Fibroblast of villous mesenchyme (primary cell): ENCODE measurements at places on chromosomes 6 and 20.
A peak's percentile ranks its signal among the peaks of the same experiment; 100 is the strongest.

DNA sequence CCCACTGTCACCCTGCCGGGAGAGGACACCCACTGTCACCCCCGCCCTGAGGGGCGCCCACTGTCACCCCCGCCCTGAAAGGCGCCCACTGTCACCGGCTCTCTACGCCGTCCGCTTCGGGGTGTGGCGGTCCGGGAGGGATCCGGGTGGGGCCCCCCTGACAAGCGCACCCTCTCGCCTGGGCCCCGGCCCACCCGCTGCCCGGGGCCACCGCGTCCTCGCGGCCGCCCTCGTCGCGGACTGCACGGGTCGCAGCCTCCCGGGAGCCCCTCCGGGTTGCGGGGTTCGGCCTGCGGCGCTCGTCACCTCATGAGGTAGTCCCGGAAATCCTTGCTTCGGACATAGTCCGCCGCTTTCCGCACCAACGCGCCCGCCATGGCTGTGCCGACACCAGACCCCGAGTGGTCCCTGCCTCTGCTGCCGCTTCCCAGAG is 224 bp downstream of the MPC1 start:
- DNase-seq: no peak

- DNase-seq: peak; percentile 39
Observed at GRCh38 chr6:34132486-34133185, 13.3 kb downstream of the GRM4 start.

GRCh38 chr6:35544769-35545361 is 32.2 kb upstream of the TULP1 start:
- no peak for DNase-seq

DNA sequence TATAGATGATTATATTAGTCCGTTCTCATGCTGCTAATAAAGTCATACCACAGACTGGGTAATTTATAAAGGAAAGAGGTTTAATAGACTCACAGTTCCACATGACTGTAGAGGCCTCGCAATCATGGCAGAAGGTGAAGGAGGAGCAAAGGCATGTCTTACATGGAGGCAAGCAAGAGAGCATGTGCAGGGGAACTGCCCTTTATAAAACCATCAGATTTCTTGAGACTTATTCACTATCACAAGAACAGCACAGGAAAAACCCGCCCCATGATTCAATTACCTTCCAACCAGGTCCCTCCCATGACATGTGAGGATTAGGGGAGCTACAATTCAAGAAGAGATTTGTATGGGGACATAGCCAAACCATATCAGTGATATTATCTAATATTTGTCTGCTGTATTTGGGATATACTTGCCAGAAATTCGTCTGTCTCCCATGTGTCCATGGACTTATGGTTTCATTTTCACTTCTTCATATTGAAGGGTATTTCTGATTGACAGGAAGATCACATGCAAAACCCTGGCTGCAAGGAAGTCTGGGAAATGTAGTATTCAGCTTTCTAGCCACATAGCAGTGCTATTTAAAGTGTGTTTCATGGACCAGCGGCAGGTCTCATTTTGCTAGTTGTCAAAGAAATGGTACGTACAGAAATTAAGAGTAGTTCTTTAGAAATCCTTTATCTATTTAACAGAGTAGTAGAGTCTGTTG is 50.5 kb upstream of the PAK5 start:
- DNase-seq: no peak

DNA sequence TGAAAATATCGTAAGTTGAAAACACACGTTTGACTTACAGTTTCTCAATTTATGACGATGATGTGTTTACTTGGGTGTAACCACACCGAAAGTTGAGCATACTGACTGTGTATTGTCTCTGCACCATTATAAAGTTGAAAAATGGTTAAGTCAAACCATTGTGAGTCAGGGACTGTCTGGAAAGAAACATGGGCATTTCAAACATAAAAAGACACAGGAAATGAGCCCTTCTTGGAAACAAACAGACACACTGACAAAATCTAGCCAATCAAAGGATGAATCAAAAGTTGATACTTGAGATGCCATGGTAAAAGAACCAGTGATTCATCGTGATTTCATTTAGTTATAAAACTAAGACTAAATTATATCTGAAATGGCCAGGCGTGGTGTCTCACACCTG is 5.3 kb downstream of the POPDC3 start:
- no peak for DNase-seq

GRCh38 chr6:23087471-23087870 is 518.1 kb downstream of the HDGFL1 start:
- no peak for DNase-seq

DNA sequence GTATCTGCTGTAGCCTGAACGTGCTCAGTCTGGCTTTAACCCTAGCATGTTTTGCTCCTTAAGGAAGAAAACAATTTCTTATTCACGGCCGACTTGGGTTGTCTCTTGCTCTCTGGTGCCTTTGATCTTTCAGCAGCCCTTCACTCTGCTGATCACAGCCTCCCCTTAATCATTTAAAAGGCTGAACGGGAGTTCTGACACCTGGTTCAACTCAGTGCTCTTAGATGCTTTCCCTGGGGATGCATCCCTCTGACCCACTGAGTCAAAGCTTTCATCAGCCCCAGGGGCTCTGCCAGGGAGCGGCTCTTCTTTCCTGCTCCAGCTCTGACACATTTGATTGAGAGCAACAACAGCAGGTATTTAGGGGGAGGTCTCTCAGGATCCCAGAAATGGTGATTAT is 79.0 kb upstream of the FYN start:
- no peak for DNase-seq

GRCh38 chr6:6712449-6713403 is 124.2 kb downstream of the LY86 start:
- peak; percentile 94 for DNase-seq

DNA sequence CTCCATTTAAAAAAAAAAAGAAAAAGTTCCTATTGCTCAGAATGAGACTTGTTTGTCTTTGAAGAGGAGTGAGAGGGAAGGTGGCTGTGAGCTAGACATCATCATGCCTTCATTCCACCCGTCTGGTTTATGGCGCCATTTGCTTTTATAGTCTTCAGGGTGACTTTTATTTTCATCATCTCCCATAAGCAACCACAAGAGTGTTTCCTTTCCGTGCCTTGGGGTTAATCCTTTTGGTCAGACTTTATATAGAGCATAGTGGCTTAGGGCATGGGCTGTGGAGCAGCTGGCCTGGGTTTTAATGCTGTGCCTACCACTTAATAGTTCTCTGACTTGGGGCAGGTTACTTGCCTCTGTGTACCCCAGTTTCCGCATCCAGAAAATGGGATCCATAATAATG is 77.8 kb downstream of the RREB1 start:
- peak; percentile 19 for DNase-seq

DNA sequence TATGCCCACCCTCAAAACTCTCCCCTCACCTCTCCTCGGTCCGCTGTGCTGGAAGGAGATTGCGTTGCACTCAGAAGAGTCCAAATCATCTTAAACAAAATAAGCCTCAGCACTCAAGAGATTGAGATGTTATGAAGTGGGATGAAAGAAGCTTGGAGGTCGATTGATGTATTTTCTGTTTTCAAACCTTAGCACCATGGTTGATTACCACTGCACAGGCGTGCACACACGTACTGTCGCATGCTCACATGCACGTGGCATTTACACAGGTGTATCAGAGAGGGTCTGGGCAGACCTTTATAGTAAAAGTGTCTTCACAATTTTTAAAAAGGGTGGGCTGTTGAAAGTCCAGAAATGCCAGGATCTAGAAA is 612 bp upstream of the AGPAT4 start:
- DNase-seq: no peak
